ENCODE measurements at places on chromosomes 5 and 9.
A peak's percentile ranks its signal among the peaks of the same experiment; 100 is the strongest.

DNA sequence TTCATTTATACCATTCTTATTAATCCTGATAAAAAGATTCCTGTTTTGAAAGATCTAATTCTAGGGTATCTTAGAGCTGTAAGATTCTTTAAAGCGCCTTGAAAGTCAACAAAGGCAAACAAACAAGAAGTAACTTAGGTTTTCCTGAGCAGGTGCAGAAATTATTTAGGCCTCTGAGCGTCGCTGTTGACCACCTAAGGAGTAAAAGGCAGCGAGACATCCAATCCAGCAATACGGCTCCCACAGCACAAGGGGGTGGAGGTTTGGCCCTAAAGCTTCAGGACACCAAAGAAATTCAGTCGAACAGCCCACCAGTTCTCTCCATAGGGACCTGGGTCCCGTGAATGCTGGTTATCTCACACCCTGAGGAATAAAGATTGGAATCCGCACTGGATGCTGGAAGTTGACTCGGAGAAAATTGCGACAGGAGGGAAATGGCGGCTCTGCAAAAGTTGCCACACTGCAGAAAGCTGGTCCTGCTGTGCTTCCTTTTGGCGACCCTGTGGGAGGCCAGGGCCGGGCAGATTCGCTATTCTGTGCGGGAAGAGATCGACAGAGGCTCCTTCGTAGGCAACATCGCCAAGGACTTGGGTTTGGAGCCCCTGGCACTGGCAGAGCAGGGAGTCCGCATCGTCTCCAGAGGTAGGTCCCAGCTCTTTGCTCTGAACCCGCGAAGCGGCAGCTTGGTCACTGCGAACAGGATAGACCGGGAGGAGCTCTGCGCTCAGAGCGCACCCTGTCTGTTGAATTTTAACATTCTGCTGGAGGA lies at the start of gene PCDHGA2:
TSS of gene PCDHGA2 (plus strand) at position 223 of the 769 bp plus-strand sequence.
- peak; percentile 62 for DNase-seq

DNA sequence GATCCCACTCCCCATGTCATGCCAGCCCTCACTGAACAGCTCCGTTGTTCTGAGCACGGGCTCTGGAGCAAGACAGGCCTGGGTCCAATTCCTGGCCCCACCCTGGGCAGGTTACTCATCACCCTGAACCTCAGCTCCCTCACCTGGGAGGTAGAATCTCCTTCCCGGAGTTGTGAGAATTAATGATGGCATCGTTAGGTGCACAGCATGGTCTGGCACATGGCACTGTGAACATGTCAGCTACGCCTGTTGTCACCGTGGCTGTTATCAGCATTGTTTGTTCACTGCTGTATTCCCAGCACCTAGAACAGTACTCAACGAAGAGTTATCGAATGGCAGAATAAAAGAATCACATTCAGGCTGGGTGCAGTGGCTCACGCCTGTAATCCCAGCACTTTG lies 43.0 kb downstream of the LRSAM1 start:
- no peak for DNase-seq

GRCh38 chr5:4989118-4989517 lies 151.0 kb upstream of the ADAMTS16 start:
- DNase-seq, result no peak

DNA sequence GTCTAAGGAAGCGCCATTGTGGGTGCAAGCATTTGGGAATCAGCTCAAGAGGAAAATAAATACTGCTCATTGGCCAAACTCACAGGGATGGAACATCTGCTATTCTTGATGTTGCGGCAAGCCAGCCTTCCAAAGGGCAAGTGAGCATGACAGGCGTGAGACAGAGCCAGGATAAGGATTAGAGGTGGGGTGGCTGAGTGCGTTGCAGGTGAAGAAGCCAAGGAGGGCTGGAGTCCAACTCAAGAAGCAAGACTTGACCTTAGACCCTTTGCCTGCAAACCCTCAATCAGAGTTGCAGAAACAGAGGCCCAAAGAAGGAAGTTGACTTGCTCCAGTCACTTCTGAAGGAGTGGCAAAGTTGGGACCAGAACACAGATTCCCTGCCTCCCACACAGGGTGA lies 79.4 kb downstream of the WWC1 start:
- no peak for DNase-seq

DNA sequence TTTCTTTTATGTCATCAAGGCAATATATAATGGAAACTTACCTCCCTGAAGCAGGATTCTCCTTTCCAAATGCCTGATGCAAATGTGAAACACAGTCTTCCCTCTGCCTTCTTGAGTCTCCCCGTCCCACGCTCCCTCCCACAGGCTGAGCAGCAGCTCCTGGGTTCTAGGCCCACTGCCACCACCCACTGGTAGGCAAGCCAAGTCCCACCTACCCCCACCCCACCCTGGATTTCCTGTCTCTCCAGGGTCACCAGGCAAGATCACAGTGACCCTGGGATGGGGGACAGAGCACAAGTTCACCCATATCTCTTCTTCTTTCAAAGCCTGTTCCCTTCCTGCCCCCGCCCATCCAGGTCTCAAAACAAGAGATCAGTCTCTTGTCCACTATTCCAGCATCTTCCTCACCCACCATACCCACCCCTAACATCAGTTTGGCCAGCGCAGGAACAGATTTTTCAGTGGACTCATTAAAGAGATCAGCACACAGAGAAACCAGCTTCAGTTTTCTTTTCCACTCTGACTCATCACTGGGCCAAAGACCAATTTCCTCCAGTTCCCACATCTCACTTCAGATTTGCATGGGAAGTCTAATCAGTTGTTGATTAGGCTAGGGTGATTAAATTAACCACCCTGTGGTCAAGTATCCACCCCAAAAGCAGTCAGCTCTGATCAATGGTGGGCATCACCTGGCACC lies 151.5 kb downstream of the ACTL7B start:
- DNase-seq, result no peak

DNA sequence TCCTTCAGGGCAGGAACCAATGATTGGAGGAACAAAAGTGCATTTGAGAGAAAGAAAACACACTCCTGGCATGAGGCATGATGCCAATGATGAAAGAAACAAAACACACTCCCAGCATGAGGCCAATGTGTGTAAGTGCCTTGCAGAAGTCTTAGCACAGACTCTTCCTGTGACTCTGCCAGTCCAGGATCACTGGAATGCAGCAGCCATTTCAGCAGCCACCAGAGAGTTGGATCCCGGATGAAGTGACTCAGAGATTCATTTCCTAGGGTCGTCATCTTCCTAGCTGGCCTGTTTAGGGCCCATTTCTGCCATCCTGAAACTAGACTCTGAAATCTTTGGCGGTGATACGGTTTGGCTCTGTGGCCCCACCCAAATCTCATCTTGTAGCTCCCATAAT lies 212.5 kb downstream of the CFAP90 start:
- no peak for DNase-seq

DNA sequence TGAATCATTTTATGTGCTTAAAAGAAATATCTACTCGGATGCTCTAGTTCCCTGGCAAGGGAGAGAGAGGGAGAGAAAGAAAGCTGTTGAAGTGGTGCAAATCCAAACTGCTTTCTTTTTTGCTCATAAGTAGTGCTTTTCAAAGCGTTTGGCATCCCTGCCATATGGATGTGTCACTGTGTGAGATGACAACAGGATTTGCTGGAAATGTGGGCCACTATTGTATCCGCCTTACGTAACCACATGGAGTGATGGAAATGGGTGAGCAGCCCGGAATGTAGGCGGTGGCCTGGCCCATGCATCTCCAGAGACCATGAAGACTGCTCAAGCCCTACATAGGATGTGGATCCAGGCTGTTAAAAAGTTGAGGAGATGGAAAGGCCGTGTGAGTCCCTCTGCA lies 30.8 kb downstream of the TJP2 start:
- DNase-seq, result no peak

DNA sequence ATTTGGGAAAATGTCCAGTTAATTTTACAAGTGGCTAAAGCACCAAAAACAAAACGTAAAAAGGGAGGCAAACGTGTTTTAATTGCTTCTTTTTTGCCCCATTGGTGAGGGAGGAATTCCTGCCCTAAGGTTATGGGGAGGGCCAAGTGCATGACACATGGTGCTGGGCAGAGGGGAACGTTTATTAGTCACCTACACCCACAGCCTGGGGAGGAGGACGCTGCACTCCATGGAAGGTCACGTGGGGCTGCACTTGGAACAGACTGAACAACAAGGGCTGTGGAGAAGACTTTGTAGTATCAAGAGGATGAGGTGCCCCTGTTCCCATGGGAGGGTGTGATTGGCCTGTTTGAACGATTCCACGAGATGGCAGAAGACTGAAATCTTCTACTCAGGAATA lies 13.7 kb upstream of the ADAMTS16 start:
- no peak for DNase-seq

DNA sequence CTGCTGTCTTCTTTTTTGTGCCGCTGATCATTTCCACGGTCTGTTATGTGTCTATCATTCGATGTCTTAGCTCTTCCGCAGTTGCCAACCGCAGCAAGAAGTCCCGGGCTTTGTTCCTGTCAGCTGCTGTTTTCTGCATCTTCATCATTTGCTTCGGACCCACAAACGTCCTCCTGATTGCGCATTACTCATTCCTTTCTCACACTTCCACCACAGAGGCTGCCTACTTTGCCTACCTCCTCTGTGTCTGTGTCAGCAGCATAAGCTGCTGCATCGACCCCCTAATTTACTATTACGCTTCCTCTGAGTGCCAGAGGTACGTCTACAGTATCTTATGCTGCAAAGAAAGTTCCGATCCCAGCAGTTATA lies 17.1 kb downstream of the F2R start:
- DNase-seq, result no peak

GRCh38 chr9:101477214-101477613 lies 41.6 kb upstream of the ALDOB start:
- no peak for DNase-seq

DNA sequence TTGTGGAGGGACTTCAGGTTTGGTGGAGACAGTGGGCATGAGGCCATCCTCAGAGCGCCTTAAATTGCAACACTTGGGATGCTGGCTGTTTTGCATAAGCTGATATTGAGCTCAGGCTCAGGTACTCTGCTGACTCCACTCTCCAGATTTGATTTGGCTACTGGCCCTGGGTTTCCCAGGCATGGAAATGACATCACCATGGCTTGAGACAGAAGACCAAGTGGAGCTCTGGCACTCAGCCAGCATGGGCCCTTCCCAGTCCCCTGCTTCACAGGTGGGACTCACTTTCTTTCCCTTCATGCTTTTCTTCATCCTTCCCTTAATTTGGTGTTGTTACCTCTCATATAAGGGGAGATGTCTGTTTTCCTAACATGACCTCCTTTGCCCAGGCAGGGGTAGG lies 72.0 kb upstream of the IL12B start:
- peak; percentile 45 for DNase-seq

- DNase-seq, result peak; percentile 88
Observed at GRCh38 chr5:16542236-16542635, 74.6 kb downstream of the RETREG1 start.

GRCh38 chr9:73132034-73132776 lies 19.5 kb upstream of the ANXA1 start:
- DNase-seq, result peak; percentile 87

DNA sequence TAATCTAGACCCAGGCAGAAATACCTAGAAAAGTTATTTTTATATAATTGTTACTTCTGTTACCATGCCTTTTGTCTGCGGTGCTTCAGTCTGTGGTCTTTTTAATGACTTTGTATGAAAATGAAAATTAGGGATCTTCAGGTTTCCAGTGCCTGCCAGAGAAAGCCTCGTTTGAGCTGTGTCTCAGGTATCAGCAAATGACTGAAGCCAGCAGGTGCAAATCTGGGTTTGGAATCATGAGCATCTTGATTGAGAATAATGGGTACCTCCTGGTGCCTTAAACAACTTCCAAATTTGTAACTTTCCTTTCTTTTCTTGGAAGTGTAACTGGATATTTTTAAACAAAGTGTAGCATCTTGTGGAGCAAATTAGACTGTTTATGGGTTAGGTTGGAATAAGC lies 4.3 kb downstream of the ZBTB34 start:
- no peak for DNase-seq

DNA sequence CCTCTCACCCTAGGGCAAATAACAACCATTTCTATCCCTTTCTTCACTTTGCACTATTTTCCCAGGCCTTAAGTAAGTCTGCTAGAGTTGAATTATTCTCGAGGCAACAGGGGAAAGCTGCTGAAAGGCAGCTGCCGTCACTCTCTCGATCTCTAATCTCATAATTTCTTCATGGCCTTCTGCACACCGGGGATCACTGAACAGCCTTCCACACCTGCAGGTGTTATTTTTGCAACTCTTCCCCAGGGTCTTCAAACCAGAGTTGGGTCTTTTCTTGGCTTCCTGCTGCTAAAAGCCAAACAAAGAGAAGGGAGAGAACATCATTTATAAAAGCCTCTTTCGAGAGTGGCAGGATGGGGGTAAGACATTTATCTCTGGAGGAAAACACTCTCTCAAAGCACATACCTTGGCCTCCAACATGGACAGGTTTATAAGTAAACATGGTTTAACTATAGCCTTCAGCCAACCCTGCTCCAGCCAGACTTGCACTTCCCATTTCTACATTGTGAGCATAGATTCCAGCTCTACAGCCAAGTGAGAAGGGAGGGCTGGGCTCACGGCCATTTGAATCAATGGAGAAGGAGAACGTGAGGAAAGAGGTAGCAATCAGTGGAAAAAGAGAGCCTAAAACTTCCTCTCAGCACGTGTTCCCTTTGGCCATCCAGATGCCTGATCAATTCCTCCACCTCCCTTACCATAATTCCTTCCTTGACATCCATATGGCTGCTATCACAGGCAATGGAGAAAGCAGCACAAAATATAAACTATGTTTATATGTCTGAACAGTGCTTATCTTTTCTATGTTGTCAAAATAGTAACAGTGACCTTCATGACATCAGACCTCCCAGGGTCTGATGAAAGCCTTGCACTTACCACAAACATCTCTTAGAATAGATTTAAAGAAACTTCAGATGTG lies 464.9 kb downstream of the TLE1 start:
- DNase-seq, result no peak

DNA sequence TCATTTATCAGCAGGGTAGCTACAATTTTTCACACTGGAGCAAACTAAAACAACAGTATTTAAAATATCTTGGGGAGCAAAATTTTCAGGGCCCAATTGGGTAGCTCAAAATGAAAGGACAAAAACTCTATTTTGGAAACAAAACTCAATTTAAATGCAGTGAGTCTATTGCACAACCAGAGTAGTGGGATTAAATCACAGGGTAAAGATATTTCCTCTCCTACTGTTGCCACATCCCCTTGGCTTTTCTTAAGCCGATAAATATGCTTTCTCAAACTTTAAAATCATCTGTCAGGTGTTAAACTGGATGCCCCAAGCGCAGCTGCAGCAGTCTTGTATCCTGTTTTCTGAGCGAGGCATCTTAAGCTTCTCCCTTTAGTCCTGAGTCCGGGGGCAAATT lies 1474.3 kb upstream of the CDH9 start:
- no peak for DNase-seq

GRCh38 chr5:160846642-160847041 lies 5.4 kb downstream of the ATP10B start:
- DNase-seq, result no peak

GRCh38 chr9:71001780-71002386 lies 119.5 kb downstream of the TRPM3 start:
- DNase-seq, result peak; percentile 75

DNA sequence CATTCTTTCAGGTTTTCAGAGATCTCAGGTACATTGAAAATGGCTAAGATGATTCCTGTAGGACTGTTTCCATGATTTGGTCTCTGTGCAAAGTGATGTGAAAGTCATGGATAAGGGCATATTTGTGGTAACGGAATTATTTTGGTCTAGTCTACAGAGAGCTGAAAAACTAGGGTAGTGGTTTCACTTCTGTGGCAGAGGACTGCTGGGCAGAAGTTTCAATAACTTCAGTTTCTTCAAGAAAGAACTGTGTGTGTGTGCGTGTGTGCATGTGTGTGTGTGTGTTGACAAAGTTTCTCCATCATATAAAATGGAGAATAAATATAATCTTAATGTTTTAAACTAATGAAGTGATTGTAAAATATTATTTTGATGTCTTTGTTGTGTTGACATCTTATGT lies 4.3 kb downstream of the CNOT8 start:
- no peak for DNase-seq

- no peak for DNase-seq
Observed at GRCh38 chr5:134464988-134465815, 53.5 kb upstream of the CDKN2AIPNL start.
